Left colon (tissue), 2 donors: ENCODE measurements at places on chromosomes 13 and 19.

DNA sequence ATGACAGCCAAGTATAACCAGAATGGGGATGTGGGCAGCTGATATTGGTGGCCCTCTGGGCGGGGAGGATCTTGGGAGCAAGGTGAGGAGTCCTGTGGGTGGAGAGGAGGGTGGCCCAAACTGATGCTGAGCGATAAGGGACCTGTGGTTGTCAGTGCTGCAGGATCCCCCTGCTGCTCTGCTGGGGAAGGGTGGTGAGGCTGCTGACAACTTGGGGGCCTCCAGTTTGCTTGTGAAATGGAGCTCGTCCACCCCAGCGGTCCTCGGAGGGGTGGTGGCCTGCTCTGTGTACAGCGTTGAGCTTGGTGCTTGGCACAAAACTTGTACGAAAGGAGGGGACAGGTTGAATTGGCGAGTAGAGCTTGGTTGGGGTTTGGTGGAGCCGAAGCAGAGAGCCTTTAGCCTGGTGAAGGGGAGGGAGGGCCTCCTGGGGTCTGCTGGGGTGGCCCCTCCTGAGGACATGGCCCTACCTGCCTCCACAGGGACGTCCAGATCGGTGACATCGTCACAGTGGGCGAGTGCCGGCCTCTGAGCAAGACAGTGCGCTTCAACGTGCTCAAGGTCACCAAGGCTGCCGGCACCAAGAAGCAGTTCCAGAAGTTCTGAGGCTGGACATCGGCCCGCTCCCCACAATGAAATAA lies 2.9 kb downstream of the RPS11 start:
- no peak for DNase-seq

DNA sequence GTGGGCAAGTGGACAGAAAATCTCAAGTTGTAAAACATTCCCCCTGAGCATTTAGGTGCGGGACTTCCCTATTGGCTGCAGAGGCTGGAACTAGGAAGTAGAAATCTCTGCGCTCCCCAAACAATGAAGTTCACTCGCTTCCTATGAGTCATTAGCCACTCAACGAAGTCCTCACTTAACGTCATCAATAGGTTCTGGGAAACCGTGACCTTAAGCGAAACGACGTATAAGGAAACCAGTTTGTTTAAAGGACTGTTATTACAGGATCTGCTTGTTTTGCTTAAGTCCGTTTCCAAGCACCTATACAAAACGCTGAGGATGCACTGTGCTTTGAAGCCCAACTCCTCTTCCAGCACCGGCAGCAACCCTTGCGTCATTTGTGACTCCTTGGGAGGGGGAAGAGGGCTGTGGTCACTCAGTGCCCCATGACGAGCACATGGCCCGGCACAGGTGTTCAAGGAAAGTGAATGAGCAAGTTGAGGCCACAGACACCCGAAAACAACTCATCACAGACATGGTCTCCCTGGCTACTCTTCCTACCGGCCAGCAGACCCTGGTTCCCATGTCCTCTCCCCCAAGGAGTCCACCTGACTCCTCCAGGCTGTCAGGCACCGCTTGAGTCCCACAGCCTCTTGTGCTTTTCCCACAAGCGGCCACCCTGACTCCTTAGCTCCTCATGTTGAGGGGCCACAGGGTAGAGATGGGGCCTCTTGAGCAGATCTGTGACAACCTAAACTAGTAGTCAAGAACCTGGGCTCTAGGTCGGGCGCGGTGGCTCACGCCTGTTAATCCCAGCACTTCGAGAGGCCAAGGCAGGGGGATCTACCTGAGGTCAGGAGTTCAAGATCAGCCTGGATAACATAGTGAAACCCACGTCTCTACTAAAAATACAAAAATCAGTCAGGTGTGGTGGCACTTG lies 4.8 kb downstream of the RPS16 start:
- no peak for DNase-seq

GRCh38 chr13:40377783-40378182 lies 288.7 kb downstream of the FOXO1 start:
- no peak for DNase-seq

DNA sequence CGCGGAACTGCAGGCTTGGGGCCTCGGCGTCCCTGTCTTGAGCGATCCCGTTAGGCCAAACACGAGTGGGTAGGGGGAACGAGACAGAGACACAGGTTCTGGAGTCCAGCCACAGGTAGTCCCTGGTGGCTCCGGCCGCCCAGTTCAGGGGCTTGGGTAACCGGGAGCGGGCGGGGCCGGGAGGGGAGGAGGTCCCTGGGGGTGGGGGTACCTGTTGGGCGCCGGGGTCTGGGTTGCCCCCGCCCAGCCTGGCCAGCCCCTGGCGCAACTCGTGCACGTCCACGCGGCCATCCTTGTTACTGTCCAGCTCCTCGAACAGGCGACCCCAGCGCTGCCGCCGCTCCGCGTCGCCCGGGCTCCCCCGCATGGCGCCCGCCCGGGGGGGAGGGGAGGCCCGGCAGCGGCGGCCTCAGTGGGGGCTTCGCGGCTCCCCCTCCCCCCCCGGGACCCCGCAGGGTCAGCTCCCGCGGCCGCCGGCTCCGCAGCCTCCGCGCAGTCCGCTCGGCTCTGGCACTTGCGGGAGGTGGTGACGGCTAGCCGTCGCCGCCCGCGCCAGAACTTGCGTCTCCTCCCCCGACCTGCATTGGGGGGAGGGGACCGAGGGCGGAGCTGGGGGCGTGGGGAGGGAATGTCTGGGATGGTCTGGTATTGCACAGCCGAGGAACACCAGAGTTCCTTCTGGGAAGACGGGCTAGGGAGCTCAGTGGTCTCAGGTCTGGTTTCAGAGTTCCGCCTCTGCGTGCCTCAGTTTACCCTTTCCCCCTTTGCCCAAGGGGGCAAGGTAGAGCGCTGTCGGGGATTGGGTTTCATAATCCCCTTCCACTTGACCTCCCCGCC lies at the start of gene SLC25A23:
Gene SLC25A23 (minus strand): TSS at position 531 of the 837 bp plus-strand sequence. CDS start 164 bp downstream, at position 367.
- peak; percentile 79 for DNase-seq

DNA sequence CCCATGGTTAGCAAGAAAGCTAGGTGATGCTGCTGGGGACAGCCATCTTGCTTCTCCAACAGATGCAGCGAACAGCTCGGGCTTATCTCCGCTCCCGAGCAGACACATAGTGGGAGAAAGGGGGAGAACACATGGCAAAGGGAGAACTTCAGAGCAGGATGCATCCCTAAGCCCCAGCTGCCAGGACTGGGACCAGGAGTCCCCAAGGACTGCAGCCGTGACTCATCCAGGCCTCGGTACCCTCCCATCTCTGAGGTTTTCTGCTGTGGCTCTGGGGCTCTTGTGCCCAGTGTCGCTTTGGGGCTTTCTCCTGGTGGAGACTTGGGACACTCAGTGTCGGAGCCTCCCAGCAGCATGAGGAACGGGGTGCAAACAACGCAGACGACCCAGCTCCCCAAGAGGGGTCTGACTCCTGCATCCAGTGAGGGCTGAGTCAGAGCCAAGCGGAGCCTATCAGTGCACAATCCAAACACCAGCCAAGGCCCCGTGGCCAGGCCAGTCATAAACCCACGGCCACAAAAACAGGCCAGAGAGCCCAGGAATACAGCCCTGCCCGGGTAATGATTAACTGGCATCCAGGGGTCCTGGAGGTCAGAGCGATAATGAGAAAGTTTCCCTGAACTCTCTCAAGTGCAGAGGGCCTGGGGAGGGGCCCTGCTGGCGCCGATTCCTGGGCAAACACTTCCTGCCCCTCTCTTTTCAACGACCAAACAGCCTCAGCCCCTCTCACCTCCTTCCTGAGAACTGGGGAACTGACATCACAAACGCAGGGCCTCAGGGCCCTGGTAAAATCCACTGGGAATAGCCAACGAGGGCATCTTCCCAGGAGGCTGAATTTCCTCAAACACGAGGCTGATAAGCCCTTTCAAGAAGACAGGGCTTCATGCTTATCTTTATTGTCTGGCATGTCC lies 202.9 kb downstream of the USP12 start:
- DNase-seq = peak; percentile 89

GRCh38 chr13:111429064-111429558 lies 108.7 kb downstream of the TEX29 start:
- DNase-seq = no peak

- DNase-seq = peak; percentile 59
These were observed at the start of gene KCTD15 for GRCh38 chr19:33796164-33796875. Gene KCTD15 (plus strand): TSS chr19:33796870. CDS start chr19:33800455, 3,585 bp downstream.

DNA sequence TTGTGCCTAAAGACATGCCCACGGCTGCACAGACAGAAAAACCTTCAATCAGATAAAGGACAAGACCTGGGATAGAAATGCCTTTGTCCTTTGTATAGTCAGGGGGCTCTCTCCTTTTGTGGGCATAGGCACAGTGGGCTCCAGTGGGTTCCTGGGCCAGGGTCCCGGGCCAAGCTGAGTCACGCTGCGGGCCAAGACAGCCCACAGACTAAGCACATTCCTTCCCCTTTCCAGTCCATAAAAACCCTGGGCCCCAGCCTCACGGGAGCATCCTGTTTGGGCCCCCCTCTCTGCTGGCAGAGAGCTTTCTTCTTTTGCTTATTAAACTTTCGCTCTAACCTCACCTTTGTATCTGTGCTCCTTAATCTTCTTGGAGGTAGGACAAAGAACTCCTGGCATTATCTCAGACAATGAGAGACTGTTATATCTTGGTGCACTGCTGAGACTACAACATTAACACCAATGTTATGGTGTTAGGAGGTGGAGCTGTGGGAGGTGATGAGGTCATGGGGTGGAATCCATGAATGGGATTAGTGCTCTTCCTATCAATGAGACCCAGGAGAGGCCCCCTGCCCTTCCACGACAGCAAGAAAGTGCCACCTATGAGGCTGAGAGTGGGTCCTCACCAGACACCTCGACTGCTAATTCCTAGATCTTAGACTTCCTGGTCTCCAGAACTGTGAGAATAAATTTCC lies 20.8 kb upstream of the FBXL3 start:
- DNase-seq = no peak

GRCh38 chr13:31092646-31093045 lies 69.1 kb downstream of the HSPH1 start:
- no peak for DNase-seq

GRCh38 chr13:45047394-45048310 lies 58.3 kb downstream of the GPALPP1 start:
- DNase-seq = peak; percentile 82

DNA sequence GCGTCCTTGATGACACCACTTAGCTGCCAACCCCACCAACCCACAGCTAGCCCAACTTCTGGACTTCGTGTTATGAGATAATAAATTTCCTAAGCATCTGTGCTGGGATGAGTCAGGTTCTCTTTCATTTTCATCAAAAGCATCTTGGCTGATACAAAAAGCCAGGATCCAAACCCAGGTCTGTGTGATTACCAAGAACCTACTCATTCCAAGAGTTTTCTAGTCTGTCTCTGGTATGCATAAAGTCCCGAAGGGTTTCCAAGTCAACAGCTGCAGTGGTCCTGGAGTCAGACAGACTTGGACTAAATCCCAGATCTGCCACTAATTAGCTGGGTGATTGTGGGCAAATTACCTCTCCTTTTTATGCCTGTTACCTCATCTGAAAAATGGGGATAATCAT lies 55.5 kb upstream of the SERP2 start:
- DNase-seq = no peak

GRCh38 chr13:50123515-50123861 lies 108.2 kb downstream of the KCNRG start:
- no peak for DNase-seq

- DNase-seq = no peak
These were observed 628.7 kb downstream of the EFNB2 start for GRCh38 chr13:105906746-105907145.

DNA sequence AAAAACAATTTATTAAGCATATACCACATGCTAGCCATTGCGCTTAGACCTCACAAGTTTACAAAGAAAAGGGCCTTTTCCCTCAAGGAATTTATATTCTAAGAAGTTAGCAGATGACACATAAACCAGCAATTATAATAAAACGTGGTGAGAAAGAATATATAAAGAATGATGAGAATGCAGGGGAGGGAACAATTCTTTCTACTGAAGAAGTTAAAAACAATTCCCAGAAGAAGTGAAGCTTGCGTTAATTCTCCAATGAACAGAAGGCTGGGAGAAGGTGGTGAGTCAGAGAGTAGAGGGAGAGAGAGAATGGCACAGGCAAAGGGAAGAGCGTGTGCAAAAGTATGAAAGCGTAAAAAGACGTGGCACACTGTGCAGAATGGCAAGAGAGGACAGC lies 69.5 kb upstream of the ZDHHC20 start:
- DNase-seq = no peak
